ENCODE measurements at places on chromosomes 4 and X.

DNA sequence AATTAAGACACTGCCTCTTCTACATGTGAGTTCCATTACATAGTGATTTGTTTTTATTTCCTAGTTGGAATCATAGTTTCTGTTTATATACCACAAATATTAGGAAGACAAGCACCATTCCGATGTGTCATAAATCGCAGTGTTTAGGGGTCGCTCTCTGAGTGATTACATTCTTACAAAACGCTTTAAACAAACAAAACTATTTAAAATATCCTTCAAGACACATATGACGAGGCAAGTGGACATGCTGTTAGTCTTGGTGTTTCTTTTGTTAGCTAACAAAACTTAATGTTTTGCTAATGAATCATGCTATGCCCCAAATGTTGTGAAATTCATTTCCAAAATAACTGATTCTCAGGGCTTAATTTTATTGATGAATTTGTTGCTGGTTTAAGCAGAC is 1219.3 kb upstream of the PRKX start:
- DNase-seq: no peak

GRCh38 chrX:43978226-43978625 is 5.0 kb upstream of the NDP start:
- DNase-seq: no peak

GRCh38 chr4:89337681-89338080 is 30.1 kb upstream of the GPRIN3 start:
- no peak for DNase-seq

DNA sequence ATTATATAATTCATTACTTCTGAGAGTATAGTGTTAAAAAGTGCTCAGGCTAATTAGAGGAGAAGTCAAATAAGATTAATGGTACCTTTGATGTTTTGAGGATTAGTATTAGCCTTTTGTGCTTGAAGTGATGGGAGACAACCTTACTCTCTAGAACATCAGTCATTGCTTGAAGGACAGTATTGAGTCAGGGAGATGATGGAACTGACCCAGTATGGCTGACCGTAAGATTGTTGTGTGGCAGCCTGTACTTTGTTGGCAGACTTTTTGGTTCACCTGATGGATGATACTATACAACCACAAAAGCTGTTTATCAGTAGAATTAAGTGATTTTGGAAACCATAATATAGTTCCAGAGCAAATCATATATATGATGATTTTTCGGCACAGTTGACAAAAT is 9.9 kb downstream of the OGT start:
- DNase-seq: no peak

DNA sequence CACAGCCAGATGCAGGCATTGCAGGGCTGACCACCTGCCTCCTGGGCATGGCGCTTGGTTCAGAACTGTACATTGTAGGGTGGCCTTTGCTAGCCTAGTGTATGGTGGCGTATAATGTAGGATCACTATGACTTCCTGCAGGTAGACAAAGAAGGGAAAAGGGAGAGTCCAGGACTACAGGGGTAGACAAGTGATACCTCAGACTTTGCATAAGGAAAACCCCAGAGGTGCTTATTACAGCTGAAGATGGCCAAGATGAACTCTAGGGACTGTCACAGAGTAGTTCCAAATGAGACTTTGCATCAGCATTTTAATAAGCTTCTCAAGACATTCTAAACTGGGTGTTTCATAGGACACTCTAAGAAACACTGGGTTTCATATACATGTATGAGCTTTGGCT is 116.4 kb upstream of the PUDP start:
- no peak for DNase-seq

Data from SK-N-DZ (cell line).